ENCODE measurements at places on chromosomes 5 and 9.

- DNase-seq, result no peak
- H3K4me3 ChIP-seq, result no peak overlapping the region
- no peak overlapping the region for H3K27ac ChIP-seq
- no peaks in the 10 kb centered on the region for H3K36me3 ChIP-seq
- H3K27me3 ChIP-seq, result no peaks in the 10 kb centered on the region
Observed at GRCh38 chr5:60161340-60161934, 267.9 kb upstream of the PDE4D start.

DNA sequence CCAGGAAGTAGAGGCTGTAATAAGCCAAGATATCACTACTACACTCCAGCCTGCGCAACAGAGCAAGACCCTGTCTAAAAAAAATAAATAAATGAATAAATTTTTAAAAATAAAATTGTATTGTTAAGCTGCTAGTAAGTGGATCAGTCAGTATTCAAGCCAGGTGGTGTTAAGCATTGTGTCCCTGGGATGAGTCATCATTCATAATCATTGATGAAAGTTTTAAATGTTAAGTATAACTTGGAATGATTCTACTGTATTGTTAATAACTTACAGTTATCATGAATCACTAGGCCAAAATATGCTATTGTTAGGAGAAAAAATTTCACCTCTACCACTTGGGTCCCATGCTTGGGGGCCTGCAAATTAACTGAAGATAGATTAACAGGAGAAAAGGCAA lies 38.2 kb downstream of the MED10 start:
- H3K4me1 ChIP-seq, result no peaks in the 10 kb centered on the region
- no peak for DNase-seq
- no peak overlapping the region for H3K4me3 ChIP-seq

DNA sequence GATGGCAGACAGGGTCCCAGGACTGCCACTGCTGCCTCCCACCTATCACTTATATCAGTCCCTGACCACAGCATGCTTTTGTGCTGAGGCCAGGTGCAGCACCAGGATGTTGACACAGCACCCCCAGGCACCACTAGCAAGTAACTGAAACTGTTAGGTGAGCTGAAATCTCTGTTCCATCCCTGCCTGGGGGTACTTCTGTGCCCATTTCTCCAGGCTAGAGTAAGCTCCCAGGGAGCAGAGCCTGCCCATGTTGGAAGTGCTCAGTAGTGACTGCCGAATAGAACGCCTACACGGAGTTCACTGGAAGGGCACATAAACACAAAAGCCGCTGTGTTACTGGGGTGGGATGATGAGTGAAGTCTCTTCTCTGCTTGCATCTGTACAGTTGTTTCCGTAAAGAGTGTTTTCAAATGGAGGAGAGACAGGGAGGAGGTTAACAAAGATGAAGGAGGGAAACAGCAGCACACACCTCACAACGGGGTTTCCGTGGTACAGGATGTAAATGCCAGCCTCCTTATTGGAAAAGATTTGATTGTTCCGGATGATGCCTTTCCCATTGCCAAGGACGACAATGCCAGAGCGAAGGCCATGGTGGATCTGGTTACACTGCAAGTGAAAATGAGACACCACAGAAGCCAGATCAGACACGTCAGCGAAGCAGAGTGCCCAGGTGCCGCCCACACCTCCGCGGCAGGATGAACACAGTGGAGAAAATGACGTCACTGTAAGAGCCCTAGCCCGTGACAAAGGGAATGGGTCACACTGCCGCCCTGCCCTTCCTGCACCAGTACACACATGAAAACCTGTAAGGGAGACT lies 43.1 kb downstream of the POLR1E start:
- no peaks in the 10 kb centered on the region for H3K27me3 ChIP-seq
- H3K4me3 ChIP-seq, result no peak overlapping the region
- peaks cover 21% of the 10 kb centered on the region for H3K36me3 ChIP-seq
- H3K27ac ChIP-seq, result no peak overlapping the region
- DNase-seq, result no peak
- no peaks in the 10 kb centered on the region for H3K4me1 ChIP-seq

GRCh38 chr5:176388003-176388443 lies 375 bp downstream of the NOP16 start:
- peaks cover 74% of the 10 kb centered on the region for H3K36me3 ChIP-seq
- no peaks in the 10 kb centered on the region for H3K27me3 ChIP-seq
- H3K4me3 ChIP-seq, result peak overlapping the region; percentile 95
- H3K4me1 ChIP-seq, result peaks cover 33% of the 10 kb centered on the region

GRCh38 chr9:121305269-121305994 lies 37.5 kb downstream of the GSN start:
- H3K4me1 ChIP-seq, result no peaks in the 10 kb centered on the region
- DNase-seq, result no peak
- no peak overlapping the region for H3K4me3 ChIP-seq
- no peaks in the 10 kb centered on the region for H3K27me3 ChIP-seq

GRCh38 chr9:101119206-101119819 lies 90.8 kb downstream of the PLPPR1 start:
- DNase-seq, result peak; percentile 20
- no peaks in the 10 kb centered on the region for H3K4me1 ChIP-seq
- no peaks in the 10 kb centered on the region for H3K27me3 ChIP-seq
- no peaks in the 10 kb centered on the region for H3K36me3 ChIP-seq
- no peak overlapping the region for H3K4me3 ChIP-seq

DNA sequence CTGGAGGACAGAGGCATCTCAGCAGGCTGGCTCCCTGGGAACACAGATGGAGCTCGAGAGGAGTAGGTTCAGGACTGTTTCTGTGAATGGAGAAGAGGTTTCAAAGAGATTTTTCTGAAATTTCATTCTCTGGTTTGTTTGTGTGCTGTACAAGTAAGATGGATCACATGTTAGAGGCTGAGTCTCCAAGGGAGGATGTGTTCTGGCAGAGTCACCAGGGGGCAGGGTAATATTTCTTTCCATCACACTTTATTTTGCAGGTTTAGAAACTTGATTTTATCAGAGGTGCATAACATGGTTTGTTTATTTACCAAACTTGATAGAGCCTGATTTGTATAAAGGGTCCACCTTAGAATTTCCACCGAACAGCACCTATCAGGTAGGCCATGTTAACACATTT lies 69.2 kb upstream of the ARL15 start:
- H3K27me3 ChIP-seq, result no peaks in the 10 kb centered on the region
- H3K36me3 ChIP-seq, result no peaks in the 10 kb centered on the region
- no peak overlapping the region for H3K27ac ChIP-seq
- no peaks in the 10 kb centered on the region for H3K4me1 ChIP-seq
- no peak overlapping the region for H3K4me3 ChIP-seq
- no peak for DNase-seq

- H3K4me3 ChIP-seq, result no peak overlapping the region
- no peak overlapping the region for H3K27ac ChIP-seq
- peaks cover 15% of the 10 kb centered on the region for H3K36me3 ChIP-seq
- no peaks in the 10 kb centered on the region for H3K4me1 ChIP-seq
- no peaks in the 10 kb centered on the region for H3K27me3 ChIP-seq
- DNase-seq, result no peak
Observed at GRCh38 chr9:37565661-37566618, 10.2 kb downstream of the FBXO10 start.
